ENCODE measurements at places on chromosomes 6 and 20.

- DNase-seq, result no peak
Observed at GRCh38 chr6:127446356-127446755, 12.8 kb downstream of the KIAA0408 start.

DNA sequence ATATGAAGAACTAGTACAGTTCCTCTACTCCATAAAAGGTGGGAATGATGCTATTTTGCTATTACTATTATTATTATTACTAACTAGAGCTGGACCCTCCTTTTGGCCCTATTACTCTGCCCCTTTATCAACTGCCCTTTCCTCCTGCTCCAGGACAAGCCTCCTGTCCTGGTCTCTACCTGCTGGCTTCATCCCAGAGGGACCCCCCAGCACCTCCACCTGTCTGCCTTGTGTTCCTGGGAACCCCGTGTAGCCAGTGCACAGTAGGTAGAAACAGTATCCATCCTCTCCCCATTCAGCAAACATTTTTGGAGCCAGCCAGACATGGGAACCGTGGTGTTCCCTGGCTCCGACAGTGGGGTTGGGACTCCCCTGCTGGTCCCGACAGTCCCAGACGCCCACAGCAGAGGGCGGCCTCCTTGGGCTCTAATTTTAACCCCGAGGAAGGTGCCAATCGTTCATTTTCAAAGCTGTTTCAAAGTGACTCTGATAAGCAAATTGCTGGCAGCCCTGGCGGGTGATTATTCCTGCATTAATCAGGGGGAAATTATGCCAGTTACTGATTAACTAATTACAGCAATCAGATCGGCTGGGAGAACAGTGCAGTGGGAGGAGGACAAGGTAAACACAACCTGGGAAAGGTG, 44.2 kb upstream of the MDGA1 start:
- no peak for DNase-seq

DNA sequence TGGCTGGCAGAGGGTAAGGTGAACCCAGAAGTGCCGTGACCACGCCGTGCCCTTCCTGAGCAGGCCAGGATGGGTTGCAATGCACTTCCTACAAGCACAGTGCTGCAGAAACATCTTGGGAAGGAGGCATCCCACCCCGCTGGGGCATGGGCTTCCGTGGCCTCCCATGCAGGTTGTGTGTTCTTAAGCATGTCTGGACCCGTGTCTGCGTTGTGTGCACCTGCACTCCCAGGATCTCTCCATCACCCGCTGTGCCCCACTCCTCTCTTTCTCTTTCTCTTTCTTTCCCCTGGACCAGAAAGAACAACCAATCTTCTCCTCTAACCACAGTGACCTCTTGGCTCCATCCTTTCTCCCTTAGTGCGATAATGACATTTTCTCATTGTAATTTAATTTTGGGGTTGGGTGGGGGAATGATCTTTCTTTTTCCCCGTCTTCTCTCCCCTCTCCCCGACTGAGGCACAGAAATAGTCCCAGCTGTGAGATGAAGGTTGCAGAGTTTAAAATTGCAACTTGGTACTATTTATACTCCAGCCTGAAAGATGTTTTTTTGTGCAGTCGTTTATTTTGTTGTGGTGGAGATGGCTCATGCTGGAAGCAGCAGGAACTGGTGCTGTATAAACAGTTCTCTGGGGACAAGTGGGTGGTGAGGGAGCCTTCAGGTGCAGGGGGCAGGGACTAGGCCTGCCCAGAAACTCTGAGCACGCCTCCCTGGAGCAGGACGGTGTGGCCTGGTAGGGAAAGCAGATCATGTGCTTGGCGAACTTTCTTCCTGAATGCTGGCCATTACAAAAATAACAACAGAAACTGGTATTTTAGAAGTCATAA, 20.5 kb downstream of the BCAS4 start:
- DNase-seq, result no peak

GRCh38 chr6:50410579-50410978, 302.7 kb upstream of the TFAP2D start:
- DNase-seq, result no peak

- no peak for DNase-seq
Observed at GRCh38 chr6:136337121-136337520, 47.5 kb upstream of the BCLAF1 start.

DNA sequence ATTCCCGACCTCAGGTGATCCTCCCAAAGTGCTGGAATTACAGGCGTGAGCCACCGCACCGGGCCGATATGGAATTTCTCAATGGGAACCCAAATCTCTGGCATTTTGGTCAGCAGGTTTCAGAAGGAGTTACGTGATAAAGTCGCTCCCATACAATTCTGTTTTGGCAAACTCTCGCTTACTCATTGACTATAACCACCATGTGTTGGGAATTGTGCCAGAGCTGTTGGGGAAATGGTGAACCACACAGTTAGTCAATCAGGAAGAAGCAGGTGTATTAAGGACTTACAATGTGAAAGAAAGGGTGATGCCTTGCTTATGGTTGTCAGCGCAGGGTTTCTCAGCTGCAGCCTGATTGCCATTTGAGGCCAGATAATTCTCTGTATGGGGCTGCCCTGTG, 410.5 kb downstream of the QKI start:
- no peak for DNase-seq

DNA sequence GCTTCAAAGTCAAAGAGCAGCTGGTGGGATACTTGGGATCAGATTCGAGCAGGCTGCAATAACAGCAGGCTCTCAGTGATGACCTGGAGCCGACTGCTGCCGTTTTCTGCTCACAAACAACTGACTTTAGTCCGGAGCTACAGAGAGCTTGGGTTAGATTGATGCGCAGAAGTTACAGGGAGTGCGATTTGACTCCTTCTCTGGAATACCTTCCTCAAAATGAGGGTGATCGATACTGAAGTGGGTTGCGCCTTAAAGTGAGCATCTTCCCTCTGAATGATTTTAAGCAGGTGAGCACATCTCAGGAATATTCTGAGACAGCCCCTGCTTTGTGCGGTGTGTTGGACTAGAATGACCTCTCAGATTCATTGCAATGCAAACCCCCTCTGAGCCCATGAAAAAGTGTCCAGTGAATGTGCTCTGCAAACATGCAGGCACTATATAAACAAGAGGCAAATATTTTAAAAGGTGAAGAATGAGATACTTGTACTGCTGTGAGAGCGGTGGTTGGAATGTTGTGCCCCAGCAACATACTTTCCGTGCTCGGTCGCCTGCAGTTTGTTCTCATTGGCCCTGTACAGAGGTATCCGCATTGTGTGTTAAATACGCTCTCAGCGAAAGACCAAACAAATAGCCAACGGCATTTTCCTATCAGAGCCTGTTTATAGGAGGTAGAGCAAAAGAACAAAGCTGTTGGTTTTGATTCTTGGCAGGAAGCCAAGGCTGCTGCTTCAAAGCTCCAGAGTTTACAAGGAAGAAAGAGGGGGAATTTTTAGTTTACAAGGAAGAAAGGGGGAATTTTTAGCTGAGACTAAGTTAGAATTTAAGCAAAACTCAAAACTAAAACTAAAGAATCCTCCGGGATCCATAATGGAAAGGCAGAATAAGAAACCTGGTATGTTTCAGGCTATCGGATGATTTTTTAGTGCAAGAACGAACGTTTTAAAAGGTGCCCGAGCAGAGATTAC, 67.7 kb downstream of the PHACTR2 start:
- DNase-seq, result no peak

DNA sequence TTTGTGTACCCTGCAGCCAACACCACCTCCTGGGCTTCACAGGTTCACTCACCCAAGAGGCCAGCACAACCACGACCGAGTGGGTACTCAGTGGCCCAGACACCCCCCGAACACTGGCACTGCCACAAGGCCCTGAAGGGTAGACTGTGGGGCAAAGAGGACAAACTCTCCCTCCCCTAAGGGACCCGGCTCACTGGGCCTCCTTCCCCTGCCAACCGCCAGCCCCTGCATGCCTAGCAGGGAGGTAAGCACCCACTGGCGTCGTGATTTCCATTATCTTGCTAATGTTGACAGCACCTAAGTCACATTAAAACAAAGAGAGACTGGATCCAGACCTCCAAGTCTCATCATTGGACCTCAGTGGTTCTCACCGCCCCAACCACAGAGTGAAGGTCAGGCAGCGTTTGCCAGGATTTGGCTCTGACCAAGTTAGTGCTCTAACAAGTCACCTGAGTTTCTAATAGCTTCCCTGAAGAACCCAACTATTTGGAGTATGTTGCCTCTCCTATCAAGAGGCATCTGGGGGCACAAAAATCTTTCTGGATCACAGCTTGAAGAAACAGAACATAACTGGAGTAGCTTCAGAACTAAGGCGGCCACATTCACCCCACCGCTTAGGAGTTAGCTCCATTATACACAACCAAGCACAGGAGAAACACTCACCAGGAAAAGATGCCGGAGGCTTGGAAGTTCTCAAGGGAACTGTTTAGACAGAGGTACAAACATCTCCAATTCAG, 14.0 kb upstream of the APMAP start:
- no peak for DNase-seq

GRCh38 chr20:37235065-37235464, 26.5 kb downstream of the GHRH start:
- no peak for DNase-seq

GRCh38 chr6:129691043-129691640, 18.8 kb downstream of the ARHGAP18 start:
- DNase-seq, result no peak

DNA sequence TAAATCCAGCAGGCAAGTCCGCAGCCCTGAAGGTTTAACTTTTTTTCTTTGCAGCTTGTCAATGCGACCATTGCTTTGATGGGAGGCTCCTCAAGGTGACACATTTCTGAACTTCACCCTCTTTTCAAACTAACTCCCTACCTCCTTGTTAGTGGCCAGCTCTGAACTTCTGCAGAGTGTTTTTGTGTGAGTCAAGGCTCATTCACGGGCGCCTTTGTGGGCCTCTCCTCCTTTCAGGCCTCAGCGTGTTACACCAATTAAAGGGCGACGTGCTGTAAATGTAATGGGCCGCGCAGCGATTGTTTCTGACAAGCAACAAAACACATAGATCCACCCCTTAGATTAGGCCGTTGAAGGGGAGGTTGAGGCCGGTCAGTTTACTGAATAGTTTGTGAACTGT, 45.5 kb upstream of the NR2E1 start:
- no peak for DNase-seq

- DNase-seq, result no peak
Observed at GRCh38 chr20:22619806-22620205, 35.4 kb upstream of the FOXA2 start.

- no peak for DNase-seq
Observed at GRCh38 chr6:166415833-166416347, 33.1 kb upstream of the MPC1 start.
